ENCODE measurements at places on chromosomes 11 and 22. TPM values are rescaled to one million over a fixed set of nuclear protein-coding genes. Genes with fewer than 3 reads are reported as not detected.

DNA sequence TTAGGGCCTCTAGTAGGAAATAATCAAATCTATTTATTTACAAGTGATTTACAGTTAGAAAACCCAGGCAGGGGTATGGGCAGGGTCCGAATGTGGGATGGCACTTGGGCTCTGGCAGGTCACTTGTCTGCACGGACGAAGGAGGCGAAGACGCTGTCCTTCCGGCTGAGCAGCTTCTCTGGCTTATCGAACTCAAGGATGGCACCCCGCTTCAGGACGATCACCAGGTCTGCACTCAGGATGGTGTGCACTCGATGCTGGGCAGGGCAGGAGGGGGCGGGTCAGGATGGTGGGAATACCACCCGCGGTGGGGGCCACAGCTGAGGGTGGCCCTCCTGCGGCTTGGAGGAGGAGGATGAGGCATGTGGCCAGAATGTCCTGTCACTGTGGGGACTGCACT is 4.4 kb upstream of the KCNJ11 start:
- DNase-seq = no peak

Gene EMID1
- total RNA-seq = 0.91 TPM

DNA sequence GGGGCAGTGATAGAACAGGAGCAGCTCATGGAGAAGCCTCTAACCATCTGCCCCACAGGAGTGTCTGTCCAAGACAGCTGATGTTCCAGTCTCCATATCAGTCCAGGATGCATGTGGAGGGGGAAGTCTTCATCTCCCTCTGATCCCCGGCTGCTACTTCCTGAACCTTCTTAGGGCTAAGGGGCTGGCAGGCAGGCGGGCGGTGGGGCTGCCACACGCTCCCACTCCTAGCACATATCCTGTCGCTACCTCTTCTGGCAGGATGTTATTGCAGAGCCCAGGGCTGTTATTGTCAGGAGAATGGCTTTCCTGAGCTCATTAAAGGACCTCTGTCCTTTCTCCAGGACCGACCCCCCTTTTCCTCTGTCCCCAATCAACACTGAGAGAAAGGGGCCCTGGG is 25.4 kb downstream of the LRRC55 start:
- DNase-seq = no peak

- DNase-seq = peak; percentile 93
These were observed 9.7 kb upstream of the AHNAK start for GRCh38 chr11:62556108-62556874.

GRCh38 chr22:40018051-40018450 is 23.3 kb downstream of the FAM83F start:
- DNase-seq = no peak

DNA sequence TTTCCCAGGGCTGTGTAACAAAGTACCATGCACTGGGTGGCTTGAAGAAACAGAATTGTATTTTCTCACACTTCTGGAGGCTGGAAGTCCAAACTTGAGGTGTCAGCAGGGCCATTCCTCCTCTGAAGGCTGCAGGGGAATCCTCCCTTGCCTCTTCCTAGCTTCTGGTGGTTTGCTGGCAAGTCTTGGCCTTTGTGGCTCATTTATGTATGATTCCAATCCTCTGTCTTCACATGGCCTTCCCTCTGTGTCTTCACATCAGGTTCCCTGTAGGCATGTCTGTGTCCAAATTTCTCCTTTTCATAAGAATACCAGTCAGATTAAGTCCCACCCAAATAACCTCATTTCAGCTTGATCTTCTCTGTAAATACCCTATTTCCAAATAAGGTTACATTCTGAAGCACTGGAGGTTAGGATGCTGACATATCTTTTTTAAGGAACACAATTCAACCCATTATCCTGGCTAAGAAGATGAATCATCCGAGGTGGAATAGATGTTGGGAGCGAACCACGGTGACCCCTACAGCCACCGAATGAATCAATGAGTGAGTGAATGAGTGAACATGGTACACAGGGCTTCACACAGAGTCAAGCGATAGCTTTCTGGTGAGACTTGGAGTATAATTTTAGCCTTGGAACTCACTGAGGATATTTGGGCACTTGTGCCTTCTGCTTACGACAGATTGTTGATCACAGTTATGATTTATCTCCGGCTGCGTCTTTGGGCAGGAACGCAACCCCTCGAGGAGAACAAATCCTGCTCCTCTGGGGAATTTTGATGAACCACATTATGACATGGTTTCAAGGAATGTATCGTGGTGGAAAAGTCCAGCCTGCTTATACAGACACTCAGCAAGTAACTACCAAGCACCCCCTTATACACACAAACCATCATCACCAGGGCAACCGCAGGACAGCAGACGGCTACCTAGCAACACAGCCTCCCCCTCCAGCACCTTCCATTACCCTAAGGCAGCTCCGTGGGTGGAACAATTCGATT is 34.3 kb upstream of the MICAL2 start:
- no peak for DNase-seq

- DNase-seq = no peak
These were observed 14.6 kb downstream of the CCDC34 start for GRCh38 chr11:27348340-27348873.

Gene NEFH
- 0.14 TPM for total RNA-seq

Gene KCTD14
- total RNA-seq = 0.45 TPM

DNA sequence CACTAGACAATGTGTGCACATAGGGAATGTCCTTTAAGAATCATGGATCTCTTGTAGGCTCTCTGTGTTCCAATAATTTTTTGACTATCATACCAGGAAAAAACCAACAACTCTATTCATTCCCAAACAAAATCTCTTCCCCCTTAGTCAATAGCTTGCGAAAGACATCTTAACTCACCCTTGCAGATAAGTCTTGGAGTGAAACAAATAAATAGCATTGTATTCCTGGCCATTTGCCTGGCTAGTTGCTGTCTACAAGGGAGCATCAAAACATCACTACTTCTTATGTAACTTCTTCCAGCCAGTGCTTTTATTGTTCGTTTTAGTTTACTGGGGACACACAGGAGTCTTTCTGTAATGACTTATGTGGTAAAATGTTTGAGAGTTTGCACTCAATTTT is 29.4 kb downstream of the SCN3B start:
- DNase-seq = no peak

Gene BDNF
- total RNA-seq = 0.08 TPM

Gene KIRREL3
- total RNA-seq = 1.0 TPM

Gene CHRM1
- 0.09 TPM for total RNA-seq

GRCh38 chr11:132576706-132577105 is 955.6 kb downstream of the OPCML start:
- no peak for DNase-seq

GRCh38 chr11:126664643-126665042 is 309.2 kb downstream of the ST3GAL4 start:
- DNase-seq = no peak

GRCh38 chr22:43434275-43434927 is 22.6 kb downstream of the MPPED1 start:
- DNase-seq = no peak

DNA sequence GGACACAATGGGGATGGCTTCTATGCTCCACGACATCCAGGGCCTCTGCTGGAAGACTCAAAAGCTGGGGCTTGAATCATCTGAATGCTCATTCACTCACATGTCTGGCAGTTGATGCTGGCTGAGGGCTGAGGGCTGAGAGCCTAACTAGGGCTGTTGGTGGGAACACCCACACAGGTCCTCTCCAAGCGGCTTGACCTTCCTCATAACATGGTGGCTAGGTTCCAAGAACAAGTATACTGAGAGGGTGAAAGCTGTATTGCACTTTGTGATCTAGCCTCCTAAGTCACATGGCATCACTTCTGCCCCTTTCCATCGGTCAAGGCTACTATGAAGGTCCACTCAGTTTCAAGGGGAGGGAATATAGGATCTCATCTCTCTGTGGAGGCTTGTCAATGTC is 7.5 kb downstream of the TMEM151A start:
- DNase-seq = peak; percentile 11

DNA sequence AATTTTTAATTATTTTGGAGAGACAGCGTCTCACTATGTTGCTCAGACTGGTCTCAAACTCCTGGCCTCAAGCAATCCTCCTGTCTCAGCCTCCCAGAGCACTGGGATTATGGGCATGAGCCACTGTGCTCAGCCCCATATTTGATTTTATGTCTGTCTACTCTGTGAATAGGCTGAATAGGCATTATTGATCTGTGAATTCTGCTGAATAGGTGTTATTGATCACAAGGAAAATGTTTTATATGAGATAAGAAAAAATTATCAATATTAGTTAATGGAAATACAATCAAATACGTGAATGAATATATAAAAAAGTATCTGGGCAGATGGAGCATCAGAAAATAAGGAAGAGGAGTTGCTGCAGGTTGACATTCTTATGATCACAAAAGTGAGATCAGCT is 483.4 kb upstream of the LARGE1 start:
- DNase-seq = no peak

GRCh38 chr11:125925804-125926203 is 20.0 kb upstream of the VSIG10L2 start:
- no peak for DNase-seq

GRCh38 chr22:25845985-25846745 is 104.2 kb downstream of the MYO18B start:
- DNase-seq = no peak

Gene ENTHD1
- total RNA-seq = not detected
